OCI-LY7 (cell line): ENCODE measurements at places on chromosomes 2 and 18. TPM values are rescaled to one million over a fixed set of nuclear protein-coding genes. Genes with fewer than 3 reads are reported as not detected.

MEP1B gene
- not detected in 2 replicates for total RNA-seq

DNA sequence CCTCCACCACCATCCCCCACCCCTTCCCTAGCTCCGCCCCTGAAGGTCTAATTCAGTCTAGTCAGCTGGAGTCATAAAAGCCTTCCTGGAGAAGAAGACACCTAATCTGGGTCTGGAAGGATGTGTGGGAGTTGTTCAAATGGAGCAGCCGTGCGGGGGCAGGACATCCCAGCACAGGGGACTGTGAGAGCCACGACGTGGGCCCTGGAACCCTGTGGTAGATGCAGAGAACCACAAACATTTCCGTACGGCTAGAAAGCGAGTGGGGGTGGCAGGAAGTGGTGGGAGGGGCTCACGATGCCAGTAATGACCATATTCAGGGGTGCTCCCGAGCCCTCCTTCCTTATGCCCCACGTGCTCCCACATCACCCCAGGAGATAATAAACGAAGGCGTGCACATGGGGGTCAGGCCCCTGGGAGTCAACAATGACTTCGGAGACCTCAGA lies 20.9 kb upstream of the COL6A3 start:
- no peak for DNase-seq

CROCC2 gene
- total RNA-seq = not detected in 2 replicates

- no peak for DNase-seq
These were observed 185.2 kb downstream of the SMAD2 start for GRCh38 chr18:47745227-47745626.

DNA sequence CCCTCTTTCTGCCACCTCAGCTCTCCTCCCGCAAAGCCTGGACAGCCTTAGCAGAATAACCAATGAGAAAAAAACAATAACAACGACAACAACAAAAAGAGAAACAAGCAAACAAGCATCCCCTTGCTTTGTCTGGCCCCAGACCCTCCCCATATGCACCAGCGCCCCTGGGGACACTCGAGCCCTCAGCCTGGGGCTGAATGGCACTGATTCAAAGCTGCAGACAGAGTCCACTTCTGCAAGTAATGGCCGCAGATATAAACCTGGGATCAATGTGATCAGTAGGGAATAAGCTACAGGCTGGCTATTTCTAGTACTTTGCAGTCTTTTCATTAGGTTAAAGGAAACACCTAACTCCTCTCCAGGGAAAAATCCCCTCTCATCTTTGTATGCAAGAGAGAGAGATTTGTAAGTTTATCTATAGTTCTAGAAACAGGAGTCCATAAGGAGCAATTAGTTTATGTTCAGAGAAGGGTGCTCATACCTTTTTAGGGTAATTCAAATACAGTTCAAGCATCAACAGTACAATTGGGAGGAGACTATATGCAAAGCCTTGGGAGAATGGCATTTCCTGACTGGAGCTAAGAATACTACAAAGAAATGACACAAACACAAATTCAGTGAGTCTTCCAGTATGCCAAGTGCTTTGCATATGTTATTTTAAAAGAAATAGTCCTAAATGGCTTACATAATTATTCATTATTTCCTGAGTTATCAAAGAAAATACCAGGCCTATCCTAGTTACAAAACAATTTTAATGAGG lies 122.3 kb upstream of the DDX18 start:
- no peak for DNase-seq
